Foreskin keratinocyte (primary cell): ENCODE measurements at places on chromosomes 12 and 14. TPM values are rescaled to one million over a fixed set of nuclear protein-coding genes. Genes with fewer than 3 reads are reported as not detected.

The VWF gene
- polyA plus RNA-seq: under 0.01 and 0.07 TPM in 2 replicates

The TSPAN8 gene
- not detected in 2 replicates for polyA plus RNA-seq

The C12orf54 gene
- 5.3 and 8.6 TPM in 2 replicates for polyA plus RNA-seq

The KRT74 gene
- 0.07 TPM in 2 replicates for polyA plus RNA-seq

The MYF6 gene
- polyA plus RNA-seq: not detected in 2 replicates

The P2RX2 gene
- not detected in 2 replicates for polyA plus RNA-seq
